ENCODE measurements at places on chromosomes 1 and 21. TPM values are rescaled to one million over a fixed set of nuclear protein-coding genes. Genes with fewer than 3 reads are reported as not detected.
A peak's percentile ranks its signal among the peaks of the same experiment; 100 is the strongest.

Gene FAM110D
- total RNA-seq: 11.6 TPM

Gene BARHL2
- total RNA-seq: not detected

DNA sequence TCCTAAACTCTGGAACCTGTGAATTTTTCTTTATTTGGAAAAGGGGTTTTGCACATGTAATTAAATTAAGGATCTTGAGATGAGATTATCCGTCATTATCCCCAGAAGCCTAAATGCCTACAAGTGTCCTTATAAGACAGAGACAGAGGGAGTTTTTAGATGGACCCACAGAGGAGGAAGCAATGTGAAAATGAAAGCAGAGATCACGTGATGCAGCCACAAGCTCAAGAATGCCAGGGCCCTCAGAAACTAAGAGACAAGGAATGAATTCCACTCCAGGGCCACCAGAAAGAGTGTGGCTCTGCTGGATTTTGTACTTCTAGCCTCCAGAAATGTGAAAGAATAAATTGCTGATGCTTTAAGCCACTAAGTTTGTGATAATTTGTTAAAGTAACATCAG is 183.6 kb upstream of the UBE2U start:
- DNase-seq: no peak

DNA sequence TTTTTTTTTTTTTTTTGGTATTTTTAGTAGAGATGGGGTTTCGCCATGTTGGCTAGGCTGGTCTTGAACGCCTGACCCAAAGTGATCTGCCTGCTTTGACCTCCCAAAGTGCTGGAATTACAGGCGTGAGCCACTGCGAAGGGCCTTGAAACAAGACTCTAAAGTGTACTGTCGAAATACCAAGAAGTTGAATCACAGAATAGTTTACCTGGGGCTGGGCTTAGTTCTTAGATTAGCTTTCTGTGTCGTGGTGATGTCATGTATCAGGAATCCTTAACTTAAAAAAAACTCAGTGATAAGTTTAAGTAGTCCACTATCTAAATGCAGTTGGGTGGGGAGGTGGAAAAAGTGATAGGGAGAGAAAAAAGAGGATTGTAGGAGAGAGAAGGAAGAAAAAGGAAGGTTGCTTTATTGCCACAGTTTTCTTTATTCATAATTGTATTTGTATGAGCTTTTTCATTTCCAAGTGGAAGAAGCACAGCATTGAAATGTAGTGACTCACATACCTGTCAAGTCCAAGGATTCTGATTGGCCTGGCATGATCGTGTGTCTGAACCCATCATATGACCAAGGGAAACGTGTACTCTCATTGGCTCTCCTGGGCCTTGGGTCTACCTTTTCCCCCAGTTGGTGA is 13.4 kb downstream of the ITSN1 start:
- DNase-seq: peak; percentile 91

- no peak for DNase-seq
Measured at GRCh38 chr1:225847610-225848009, 34.6 kb downstream of the TMEM63A start.

DNA sequence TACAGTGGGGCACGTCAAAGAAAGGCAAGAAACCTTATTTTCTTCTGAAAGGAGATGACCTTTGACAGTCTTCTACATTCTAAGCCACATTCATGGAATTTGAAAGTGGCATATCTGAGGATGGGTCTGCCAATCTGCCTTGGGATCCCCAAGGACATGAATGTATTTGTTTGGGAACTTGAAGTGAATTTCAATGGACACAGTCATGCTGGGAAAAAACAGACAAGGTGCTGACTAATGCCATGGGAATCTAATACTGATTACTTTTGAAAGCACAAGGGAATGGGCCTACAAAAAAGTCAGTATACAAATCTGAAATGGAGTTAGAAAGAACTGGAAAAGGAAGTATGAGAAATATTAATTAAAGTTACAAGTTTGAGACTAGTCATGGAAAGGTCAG is 128.8 kb downstream of the KCNJ6 start:
- peak; percentile 73 for DNase-seq

DNA sequence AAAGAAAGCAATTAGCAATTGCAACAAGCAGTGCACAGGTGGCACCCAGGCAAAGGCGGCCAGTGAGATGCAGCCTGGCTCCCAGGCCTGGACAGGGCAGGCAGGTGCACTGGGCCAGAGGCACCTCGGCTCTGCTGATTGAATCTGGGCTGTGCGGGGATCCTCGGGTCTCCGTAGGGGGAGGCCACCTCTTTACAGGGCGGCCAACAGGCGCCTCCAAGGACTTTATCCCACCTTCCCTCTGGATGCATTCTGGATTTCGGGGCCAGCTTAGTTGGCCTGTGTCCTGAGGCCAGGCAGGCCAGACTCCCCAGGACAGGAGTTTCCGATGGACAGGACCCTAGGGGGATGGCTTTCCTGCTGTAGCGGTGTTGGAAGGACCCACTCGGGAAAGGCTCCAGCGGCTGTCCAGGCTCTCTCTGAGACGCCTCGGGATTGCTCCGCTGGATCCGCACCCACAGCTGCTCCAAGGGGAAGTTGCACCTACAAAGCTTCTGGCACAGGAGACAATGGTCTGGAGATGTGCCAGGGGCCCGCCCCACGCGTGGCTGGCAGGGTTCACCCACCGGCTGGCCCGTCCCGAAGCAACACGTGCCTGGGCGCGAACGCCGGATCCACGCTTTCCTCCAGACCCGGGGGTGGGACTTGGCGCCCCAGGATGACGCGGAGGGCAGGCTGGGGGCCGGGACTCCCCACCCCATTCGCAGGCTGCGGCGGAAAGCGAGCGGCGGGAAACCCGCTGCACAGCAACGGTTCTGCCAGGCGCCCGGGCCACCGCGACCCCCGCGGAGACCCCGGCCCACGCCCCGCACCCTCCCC is 810 bp downstream of the SLC19A1 start:
- peak; percentile 80 for DNase-seq

DNA sequence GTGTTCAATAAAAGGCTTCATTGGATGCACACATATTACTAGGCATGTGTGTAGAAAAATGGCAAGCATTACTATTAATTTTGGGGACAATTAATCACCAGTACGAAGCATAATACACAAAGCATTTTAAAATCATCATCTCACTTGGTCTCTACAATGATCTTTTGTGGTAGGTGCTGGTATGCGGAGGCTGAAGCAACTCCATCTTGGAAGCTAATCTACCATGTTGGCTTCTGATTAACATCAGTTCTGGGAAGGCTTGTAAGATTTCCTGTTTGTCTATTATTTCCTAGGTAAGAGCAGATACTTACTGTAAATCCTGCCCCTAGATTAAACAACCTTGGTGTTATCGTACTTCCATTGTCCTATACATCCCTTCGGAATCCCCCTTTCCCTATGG is 121.7 kb upstream of the RUNX1 start:
- DNase-seq: no peak

- DNase-seq: no peak
Measured at GRCh38 chr1:29414086-29414485, 177.8 kb downstream of the PTPRU start.

- DNase-seq: peak; percentile 98
Measured at GRCh38 chr1:209839875-209840546, 12.2 kb downstream of the UTP25 start.

Data from dermis blood vessel endothelial cell (primary cell).